ENCODE measurements at places on chromosomes 2 and 18. TPM values are rescaled to one million over a fixed set of nuclear protein-coding genes. Genes with fewer than 3 reads are reported as not detected.

IL36RN gene
- not detected for total RNA-seq

DNA sequence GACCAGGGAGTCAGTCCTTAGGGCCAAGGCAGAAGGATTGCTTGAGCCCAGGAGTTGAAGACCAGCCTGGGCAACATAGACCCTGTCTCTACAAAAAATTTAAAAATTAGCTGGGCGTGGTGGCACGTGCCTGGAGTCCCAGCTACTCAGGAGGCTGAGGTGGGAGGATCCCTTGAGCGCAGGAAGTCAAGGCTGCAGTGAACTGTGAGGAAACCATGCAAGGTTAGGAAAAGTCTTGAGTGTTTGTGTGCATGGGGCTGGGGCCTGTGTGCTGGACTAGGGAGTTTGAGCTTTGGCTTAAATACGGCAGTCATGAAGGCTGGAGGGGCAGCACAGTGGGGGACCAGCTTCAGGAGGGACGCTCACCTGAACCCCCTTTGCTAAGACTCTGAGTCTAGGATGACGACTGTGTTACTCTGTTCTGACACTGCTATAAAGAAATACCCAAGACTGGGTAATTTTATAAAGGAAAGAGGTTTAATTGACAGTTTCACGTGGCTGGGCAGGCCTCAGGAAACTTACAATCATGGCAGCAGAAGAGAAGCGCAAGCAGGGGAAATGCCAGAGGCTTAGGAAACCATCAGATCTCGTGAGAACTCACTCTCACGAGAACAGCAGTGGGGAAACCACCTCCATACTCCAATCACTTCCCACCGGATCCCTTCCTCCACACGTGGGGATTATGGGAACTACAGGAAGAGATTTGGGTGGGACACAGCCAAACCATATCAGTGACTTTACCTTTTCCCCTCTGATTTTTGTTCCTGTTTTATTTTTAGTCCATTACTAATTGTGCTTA is 39.4 kb downstream of the GORASP2 start:
- no peak for DNase-seq

IHH gene
- not detected for total RNA-seq

ST6GAL2 gene
- not detected for total RNA-seq

FAM237A gene
- total RNA-seq = not detected

GRCh38 chr2:201854841-201855240 is 48.5 kb downstream of the CDK15 start:
- DNase-seq = no peak
